Activated T-helper 1 cell treated with anti-CD3 and anti-CD28 coated beads, Interleukin-12 subunit alpha, Interleukin-12 subunit beta, Interleukin-2, Interleukin-4 antibody, amounts not matched to agents 30 ng/mL and 10 ng/mL and 1 ng/mL, durations not matched to agents 14 hours and 24 hours and 36 hours (primary cell): ENCODE measurements at places on chromosomes 4 and X.

DNA sequence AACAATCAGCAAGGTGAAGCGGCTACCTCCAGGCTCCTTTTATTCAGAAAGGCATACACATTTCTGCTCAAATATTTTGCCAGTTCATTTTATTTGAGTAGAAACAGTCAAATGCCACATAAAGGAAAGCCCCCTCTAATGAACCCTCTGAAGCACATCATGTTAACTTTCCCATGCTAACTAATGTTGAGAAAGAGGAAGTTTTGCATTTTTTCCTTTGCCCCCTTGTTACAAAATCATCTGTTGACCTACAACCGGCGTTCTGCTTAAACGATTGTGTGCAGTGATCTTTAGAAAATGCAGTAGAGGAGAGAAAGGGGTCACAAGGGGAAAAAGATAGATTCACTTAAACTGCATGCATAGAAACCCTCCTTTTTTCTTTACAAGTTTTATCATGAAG, 25.2 kb upstream of the ATXN3L start:
- no peak for DNase-seq

DNA sequence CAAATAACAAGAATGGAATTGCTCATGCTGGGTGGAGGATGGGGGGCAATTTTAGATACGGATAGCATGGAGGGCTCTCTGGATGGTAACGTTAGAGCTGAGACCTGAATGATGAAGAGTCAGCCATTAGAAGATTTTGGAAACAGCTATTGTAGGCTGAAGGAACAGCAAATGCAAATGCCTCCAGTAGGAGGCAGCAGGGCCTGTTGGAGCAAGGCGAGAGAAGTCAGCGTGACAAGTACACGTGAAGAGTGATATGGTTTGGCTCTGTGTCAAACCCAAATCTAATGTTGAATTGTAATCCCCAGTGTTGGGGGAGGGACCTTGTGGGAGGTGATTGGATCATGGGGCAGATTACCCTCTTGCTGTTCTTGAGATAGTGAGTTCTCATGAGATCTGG, 59.3 kb upstream of the SOD3 start:
- DNase-seq: no peak

- DNase-seq: no peak
Observed at GRCh38 chr4:11376571-11376970, 52.1 kb downstream of the HS3ST1 start.

GRCh38 chr4:32790803-32791202, 2070.6 kb downstream of the PCDH7 start:
- no peak for DNase-seq

DNA sequence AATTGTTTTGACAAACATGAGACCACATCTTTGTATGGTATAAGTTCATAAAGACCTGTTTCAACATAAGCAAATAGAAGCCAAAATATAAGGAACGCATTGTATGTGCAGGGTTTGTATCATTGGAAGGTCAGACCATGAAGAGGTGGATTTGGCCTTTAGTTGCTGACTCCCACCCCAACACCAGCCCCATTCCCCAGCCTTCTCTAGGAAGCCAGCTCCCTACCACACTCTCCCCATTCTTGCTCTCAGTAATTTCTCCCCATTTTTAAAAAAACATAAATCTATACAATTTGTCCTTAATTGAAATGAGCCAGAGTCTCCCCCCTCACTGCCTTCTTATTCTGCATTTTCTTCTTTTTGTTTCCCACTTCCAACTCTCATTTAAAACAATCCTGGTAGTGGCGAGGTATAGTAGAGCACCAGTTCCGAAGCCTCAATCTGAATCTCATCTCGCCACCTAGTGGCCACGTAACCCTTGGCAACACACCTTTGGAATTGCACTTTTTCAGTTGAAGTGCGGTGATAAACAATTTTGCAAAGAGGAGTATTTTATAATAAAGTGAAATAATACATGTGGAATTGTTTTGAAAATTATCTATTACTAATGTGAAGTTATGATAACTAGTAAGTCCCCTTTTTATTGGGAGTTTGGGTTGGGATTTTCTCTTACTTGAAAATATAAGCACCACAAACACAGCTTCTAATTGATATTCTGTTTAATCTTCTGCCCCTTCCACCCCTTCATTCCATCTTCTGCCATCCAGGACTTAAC, 126.6 kb downstream of the ASB9 start:
- DNase-seq: peak; percentile 11

GRCh38 chrX:22526339-22526738, 253.6 kb downstream of the CBLL2 start:
- no peak for DNase-seq

DNA sequence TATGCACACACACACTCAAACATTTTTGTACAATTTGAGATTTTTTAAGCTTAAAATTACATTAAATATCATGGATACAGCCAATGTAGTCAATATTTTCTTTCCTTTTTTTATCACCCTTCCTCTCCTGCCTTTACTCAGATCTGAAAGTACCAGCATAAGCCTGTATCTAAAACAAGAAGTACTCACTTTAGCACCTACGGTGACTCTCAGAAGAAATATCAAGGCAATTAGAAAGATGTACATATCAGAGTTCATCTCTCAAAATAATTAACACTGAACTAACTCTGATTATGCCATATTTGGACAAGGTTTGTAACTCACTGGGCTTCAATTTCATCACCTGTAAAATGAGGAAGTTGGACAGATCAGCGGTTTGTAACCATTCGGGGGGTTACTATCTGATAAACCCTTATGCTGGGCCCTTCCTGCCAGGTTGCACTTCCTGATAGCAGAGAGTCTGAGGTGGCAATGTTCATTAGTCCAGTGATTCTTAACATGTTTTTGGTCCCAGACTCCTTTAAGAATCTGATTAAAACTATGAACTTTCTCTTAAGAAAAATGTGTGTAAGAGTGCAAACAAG, 5.7 kb upstream of the GPR174 start:
- DNase-seq: no peak

DNA sequence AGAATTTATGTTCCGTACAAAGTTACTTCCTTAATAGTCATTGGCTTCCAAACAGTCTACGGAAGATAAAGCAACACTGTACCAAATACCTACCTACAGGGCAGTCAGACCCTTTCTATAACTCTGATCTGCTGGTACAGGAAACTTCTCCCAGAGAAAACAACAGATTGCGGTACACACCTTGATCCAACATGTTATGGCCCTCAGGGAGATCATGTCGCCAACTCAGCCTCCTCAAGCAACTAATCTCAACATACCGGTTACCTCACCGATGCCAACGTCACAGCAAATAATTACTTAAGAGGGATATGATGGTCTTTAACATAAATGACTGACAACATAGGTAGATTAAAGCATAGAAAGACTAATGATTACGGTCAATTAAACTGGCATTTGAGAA, 70.4 kb downstream of the RFC1 start:
- no peak for DNase-seq

DNA sequence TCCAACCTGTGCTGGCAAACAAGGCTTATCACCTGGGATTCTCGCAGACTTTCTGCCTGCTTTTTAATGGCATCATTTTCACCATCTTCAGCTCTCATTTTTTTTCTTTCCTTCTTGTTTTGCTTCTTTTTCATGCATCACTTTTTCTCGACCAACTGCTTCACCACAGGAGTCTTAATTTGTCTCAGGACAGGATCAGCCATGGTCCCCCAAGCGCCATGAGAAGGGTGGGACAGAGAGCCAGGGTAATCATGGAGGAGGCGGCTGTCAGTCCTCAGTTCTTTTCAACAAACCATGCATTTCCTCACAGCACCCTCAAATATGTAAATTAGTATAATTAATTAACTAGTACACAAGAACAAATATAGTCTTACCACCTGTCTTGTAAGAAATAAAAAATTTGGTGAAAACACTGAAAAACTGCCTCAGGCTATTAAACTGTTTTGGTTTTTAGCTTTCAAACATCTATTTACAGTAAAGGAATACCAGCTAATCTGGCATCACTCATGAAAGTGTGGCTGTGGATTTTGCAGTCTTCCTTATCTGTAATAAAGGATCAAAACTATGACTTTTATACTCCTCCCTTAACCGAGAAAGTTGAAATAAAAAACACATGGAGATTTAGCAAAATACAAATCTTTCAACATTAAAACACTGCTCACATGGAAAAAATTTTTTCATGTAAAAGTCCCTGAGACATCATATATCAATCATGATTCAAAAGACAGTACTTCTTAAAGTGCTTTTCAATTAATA, 19.1 kb downstream of the EIF4E start:
- no peak for DNase-seq

GRCh38 chr4:128267745-128268144, 19.9 kb downstream of the PGRMC2 start:
- no peak for DNase-seq

DNA sequence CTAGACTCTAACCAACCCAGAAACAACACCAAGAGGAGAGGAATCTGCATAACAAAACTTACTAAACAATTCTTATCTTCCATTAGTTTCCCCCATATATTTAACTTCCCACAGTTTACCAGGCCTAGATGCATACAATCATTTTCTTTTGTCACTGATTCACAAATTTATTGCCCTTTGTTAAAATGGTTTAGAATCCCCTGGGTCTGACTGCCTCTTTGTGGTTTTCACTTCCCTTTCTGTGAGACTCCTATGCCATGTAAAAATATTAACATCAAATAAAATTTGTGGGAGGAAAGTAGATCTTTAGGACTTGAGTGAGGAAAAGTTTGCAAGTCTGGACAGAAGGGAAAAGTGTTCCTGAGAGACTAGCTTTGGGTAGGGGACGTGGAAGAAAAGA, 393.8 kb upstream of the CNKSR2 start:
- no peak for DNase-seq

DNA sequence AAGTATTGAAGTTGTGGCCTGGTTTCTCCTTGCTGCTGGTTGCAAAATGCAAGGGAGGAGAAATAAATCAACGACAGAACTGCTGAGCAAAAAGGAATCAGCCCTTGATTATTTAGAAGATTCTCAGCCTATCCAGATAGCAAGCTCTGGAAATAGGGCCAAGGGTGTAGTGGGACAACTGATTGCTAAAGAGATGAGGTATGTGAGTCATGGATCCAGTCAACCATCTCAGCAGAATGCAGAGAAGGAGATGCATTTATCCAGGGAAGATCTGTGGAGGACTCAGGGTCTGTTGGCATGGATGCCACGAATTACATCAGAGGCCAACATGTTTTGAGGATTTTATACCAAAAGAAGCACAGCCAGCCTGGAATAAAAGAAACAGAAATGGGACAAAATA, 36.7 kb downstream of the FOXR2 start:
- DNase-seq: no peak

GRCh38 chrX:19174401-19175025, 52.2 kb upstream of the ADGRG2 start:
- no peak for DNase-seq

- no peak for DNase-seq
Observed at GRCh38 chrX:112759512-112759911, 79.8 kb upstream of the LHFPL1 start.

DNA sequence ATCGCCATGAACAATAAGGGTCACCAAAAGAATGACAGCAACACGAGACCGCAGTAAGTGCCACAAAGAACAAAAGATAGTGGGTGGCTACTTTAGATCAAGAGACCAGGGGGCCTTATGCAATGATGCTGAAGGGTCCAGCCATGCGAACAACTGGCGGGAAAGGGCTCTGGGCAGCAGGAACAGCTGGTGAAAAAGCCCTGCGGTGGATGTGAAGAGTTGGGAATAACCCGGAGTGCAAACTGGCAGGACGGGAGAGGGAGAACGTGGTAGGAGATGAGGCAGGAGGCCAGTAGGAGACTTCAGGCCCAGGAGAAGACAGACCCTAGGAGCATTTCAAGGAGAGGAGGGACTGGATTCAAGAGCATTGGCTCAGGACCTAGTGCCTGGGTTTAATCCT, 120.2 kb downstream of the AFAP1 start:
- no peak for DNase-seq

GRCh38 chrX:22963196-22963595, 36.6 kb upstream of the DDX53 start:
- no peak for DNase-seq

DNA sequence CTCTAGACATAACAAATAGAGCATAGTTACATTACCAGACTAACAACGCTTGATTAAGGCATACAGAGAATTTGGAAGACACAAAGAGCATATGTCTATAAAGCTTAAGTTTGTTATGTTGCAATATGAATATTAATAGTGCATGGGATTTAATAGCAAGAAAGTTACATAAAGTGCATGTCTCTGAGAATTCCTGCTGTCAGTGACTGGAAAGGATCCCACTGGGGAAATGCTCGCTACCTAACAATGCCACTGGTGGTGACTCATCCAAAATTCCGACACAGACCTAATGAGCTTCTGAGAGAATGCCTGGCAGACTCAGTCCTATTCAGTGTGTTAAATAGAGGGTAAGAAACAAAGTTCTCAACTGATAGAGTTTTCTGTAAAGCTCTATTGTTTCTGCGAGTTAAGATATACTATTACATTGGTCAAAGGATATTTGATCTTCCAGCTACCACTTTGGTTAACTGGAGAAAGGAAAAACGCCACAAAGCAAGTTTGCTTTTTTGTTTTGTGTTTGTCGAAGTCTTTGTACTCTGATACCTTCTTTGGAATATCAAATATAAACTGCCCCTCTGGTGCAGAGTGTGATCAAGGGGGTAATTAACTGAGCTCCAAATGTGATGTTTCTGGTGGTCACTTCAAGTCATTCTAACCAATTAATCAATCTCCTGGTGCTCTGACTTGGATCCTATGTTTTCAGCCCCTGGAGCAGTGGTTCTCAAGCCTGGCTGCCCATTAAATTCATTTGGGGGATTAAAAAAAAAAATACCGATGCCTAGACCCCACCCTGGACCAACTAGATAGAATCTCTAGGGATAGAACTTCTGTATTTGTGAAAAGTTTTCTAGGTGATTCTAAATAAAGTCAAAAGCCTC, 107.9 kb downstream of the PALLD start:
- DNase-seq: no peak

GRCh38 chr4:15232366-15233263, 195.2 kb upstream of the C1QTNF7 start:
- no peak for DNase-seq

DNA sequence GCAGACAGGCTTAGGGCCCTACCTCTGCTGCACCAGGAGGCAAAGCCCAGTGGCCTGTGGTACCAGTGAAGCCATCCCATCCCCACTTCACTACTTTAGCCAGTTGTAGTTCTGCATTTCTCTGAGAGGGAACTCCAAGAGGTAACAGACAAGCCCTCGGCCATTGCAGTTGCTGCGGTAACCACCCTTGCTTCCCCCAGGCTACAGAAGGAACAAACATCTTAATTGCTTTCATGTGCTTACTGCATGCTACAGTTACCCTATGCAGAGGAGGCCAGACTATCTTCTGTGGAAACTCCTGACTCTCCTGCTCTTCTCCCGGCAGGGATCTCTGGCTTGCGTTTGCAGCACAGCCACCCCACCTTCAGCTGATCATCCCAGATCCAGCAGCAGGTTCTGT, 67.8 kb downstream of the SPIN4 start:
- no peak for DNase-seq

DNA sequence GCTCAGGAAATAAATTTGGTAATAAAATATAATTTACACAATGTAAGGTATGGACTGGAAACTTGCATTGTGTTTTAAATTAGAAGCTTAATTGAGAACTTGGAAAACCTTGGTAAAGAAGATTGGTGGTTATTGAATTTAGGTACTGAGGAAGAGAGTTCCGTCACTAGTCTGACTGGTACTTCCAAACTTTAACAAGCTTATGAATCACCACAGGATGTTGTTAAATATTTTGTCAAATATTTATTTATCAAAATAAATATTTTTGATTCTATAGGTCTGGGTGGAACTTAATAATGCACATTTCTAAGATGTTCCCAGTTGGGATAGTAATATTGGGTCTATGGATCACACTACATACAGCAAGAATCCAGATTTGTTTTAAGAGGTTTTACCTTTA, 992.2 kb downstream of the ARAP2 start:
- no peak for DNase-seq

GRCh38 chrX:155857561-155857960, 23.6 kb upstream of the VAMP7 start:
- no peak for DNase-seq

- DNase-seq: no peak
Observed at GRCh38 chr4:19540859-19541540, 710.7 kb upstream of the SLIT2 start.
